ENCODE measurements at places on chromosomes 2 and 18.
A peak's percentile ranks its signal among the peaks of the same experiment; 100 is the strongest.

DNA sequence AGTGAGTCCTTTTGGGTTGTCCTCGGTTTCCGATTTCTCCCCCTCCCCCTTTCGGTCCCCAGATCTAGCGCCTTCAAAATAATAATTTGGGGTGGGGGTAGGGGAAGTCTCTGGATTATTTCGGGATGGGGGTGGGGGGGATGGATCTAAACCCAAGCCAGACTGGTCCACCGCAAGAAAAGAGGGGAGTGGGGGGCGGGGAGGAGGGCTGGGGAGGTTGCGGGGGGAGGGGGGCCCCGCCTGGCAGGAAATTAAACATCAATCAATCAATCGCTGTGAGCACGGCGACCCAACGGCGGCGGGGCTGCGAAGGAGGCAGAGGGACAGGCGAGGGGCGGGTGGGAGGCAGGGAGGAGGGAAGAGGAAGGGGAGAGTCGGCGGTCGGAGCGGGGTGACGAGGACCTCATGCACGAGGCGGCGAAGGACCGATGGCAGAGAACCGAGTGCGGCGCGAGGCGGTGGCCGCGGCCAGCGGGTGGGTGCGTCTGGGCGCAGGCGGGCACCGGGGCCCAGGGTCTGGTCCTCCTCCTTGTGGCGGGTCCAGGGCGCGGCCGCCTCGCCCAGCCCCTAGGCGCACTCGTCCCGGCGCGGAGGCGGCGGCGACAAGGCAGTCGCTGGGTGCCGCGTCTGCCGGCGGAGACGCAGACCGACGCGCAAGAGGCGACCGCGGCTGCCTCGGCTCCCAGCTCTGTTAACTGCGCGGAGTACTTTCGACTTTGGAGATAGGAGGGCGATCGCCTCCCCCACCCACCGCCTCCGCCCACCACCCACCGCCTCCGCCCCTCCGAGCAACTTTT lies 468 bp upstream of the SATB2 start:
- DNase-seq = no peak

DNA sequence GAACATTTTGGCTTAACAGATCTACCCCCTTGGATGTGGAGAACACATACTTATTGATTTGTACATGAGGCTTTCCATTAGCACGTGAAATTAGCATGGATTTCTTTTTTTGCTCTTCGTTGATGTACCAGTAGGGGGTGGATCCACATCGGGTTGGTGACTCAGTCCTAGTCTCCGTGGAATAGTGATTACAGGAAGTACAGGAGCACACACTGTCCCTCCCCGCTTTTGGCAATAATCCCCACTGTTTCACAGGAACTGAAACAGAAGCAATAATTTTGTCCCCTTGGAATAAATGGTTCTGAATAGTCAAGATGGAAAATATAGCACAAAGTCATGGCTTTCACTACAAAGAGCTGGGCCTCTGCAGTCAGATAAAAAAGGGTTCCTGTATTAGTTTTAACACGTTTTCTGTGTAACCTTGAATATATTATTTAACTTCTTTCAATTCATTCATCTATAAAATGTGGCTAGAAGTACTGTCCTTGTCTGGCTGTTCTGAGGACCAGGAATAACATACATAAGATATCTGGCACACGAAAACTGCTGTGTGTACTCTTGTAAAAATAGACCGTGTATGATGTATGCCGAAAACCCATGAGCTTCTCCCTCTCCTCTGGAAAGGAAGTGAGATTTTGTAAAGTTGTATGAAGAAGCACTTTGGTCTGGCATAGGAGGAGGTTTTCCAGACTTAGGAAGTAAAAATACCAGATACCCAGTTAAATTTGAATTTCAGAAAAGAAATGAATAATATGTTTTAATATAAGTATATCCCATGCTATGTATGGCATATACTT lies 229.2 kb downstream of the GALR1 start:
- DNase-seq = peak; percentile 63

GRCh38 chr18:57267368-57267925 lies 84.9 kb upstream of the ST8SIA3 start:
- no peak for DNase-seq

DNA sequence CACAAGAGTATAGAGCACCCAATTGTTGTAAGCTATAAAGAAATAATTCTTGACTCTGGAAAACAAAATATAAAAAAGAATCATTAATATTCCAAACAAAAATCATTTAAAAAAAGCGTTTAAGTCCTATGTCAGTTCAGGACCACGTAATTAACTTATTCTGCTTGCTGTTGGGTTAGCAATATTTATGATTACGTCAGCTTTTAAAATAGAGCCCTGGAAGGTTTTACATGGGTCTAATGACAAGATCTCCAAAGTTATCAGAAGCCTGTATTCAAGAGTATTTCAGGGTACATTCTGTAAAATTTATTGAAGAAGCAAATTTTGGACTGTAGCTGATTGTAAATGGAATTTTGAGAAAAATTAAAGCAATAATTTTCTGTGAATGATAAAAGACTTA lies 521.6 kb downstream of the DCC start:
- no peak for DNase-seq

- DNase-seq = no peak
Observed at GRCh38 chr2:38658613-38659012, 7.3 kb upstream of the GALM start.

DNA sequence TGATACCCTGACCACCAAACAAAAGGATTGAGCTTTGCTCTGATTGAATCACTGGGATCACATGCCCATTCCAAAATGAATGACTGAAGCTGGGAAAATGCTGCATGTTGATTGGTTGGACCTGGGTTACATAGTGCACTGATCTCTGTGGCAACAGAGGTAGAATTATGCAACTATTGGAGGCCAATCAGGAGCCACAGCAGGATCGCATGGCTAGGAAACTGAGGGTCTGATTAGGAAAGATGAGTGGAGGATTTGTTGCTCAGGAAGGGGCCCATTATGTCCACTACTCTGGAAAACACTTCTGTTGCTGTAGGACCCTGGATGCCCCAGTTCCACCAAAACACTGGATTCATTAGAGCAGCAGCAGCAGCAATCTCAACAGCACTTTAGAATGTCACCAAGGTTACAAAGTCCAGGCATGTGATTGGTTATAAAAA lies 25.9 kb upstream of the SGPP2 start:
- DNase-seq = peak; percentile 6
